ENCODE measurements at places on chromosomes 3 and 15.

- no peak for DNase-seq
These were observed 15.0 kb upstream of the BNC1 start for GRCh38 chr15:83299462-83299861.

GRCh38 chr3:187684880-187685279, 14.7 kb upstream of the SST start:
- no peak for DNase-seq

GRCh38 chr15:58731756-58732535, 17.6 kb downstream of the ADAM10 start:
- DNase-seq: no peak

DNA sequence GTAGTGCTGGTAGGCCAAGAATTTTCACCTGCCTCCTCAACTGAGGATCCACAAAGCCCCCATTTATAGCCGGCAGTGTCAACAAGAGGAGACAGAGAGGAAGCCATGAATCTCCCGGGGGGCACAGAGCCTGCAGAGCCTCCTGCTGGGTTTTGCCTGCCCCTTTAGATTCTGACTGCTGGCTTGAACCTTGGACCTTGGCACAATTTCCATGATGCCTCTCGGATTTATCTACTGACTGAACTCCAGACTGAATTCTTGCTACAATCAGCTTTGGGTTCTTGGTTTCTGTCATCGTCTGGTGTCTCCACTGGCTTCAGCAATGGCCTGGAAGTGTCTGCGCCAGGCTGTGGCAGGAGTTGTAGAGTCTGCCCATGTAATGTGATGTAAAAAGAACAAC, 80.7 kb downstream of the GPR156 start:
- DNase-seq: no peak

DNA sequence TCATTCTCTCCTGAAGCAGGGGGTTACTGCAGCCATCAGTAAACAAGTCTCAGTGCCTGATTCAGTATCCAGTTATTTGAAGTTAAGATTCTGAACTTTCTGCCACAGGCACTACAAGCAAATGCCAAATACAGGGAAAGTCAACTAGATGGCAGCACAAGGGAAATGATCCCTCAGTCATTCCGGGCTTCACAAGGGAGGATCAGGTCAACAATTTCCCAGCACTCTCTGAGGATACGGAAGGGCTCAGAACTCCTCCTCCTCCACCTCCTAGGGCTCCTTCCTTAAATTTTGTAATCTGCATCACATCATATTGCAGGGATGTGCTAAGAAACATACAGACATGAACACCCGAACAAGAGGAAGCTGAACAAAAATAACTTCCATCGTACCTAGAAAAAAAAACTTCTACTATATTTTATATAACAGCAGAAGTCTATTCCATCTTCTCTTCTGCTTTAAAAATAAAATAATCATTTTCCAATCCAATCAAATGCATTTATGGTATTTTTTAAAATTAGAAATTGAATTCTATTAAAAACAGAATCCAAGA, 187.1 kb downstream of the FMN1 start:
- no peak for DNase-seq

DNA sequence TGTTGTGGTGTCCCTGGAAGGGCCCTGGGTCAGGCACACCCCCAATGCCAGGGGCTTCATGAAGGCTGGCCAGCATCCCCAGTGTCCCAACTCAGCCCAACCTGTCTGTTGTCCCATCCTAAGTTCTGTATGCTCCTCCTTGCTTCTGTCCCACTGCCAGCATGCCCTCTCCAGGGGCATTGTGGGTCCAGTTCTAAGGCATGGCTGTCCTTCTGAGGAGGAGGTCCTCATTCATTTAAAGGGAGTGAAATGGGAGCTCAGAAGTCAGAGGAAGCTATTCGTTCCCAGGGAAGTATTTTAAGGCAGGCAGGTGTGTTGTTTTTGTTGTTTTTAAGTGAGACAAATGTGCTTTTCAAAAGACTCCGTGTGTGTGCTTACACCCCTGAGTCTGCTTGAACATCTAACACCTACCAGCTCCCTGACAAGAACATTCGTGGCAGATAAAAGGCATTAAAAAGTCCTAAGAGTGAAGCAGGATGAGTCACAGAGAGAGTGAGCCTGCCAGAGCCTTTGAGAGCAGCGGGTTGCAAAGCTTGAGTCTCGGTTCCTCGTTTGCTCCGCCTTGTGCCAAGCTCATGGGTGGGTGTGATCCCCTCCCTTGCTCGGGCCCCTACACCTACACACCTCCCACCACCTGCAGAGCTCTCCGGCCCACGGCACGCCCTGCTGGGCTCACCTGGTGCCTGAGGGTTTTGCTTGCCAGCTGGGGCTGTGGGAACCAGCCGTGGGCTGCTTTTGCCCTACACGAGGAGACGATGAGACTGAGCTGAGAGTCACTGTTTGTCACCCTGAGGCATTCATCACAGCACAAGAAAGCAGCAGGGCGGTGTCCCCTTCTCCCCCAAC, 183.4 kb upstream of the TOPAZ1 start:
- no peak for DNase-seq

GRCh38 chr3:120276767-120277166, 8.3 kb downstream of the GPR156 start:
- DNase-seq: no peak

DNA sequence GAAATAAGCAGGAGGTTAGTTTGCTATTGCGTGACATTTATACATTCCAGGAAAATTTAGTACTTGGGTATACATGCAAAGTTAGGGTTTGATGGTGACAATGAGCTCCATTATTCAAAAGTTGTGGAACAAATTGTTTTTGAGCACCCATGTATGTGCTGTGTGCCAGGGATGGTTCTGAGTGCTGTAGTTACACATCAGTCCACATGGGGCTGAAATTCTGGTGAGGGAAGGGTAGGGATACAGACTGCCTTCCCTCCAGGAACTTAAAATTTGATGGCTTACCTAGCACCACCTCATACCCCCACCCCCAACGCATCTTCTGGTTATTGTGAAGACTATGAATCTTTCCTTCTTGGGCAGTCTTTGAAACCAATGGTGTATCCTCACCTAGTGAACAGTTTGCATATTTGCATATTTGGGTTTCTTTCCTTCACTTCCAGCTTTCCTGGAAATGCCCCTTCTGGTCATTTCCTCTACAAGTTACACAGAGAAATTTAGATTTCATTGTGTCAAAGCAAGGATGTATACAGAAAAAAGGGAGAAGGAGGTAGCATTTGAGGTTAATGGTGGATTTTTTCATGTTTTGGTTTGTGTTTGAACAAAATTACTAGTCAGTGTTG, 222.0 kb upstream of the IL12A start:
- no peak for DNase-seq

- no peak for DNase-seq
These were observed 11.2 kb downstream of the SLC9A9 start for GRCh38 chr3:143837076-143837475.

- DNase-seq: no peak
These were observed 32.7 kb downstream of the EFHB start for GRCh38 chr3:19901337-19901736.

DNA sequence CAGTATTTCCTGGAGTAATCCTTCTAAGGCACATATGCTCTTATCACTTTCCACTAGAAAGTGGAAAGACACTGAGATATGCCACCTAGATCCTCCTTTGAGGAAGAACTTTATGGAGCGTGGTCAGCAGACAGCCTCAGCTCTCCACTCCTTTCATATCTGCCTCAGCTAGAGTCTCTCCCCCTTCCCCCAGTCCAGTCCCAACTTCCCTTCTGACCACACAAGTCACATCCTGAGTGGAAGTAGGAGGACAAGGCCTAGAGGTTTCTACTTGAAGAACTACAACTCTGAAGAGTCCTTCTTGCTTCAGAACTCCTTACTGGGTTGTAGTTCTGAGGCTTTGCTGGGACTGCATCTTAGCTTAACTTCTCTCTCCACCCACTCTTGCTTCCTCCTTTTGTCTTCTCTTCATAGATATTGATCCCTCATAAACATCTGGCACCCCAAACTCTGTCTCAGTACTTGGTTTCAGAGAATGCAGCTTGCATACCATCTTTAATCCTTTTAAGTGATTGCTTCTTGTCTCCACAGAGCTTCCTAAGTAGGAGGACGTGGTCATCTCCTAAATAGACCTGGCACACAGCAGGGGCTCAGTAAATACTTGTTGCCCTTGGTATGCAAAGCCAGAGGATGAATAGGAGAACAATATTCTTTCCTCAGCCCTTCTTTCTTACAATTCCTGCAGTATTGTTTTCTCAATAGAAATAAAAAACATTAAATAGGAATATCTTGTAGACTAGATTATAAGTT, 109.6 kb downstream of the OXSM start:
- no peak for DNase-seq

- DNase-seq: no peak
These were observed 56.9 kb downstream of the LRCH3 start for GRCh38 chr3:197847866-197848401.

GRCh38 chr3:57370341-57370740, 77.9 kb upstream of the ASB14 start:
- DNase-seq: no peak

GRCh38 chr3:179330438-179330837, 7.6 kb downstream of the ZNF639 start:
- no peak for DNase-seq

DNA sequence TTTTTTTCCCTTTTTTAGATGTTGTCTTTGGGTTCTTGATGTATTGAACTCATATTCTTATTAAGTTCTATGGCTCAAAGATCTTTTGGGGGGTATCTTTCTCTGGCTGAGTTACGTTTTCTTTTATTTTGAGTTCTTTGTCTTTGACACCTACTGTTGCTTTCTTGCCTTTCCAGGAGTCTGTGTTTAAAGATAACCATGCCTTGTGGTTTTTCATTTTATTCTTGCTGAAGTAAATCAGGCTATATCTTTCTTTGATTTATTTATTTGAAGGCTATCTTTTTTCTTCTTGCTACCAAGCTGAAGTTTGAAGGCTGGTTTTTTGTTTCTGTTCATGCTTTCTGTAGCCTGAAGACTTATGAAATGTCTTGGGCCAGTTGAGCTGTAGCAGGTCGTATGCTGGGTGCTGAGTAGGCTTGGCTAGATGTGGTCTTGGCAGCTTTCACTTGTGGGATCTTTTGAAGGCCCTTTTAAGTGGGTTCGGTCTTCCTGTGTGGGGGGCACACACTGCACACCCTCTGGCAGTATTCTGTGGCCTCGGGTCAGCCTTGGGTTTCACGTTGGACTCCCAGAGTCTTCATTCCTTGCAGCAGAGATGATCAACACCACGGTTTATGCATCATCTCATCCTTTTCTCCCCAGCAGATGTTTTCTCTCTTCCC, 17.5 kb downstream of the SLCO3A1 start:
- no peak for DNase-seq

DNA sequence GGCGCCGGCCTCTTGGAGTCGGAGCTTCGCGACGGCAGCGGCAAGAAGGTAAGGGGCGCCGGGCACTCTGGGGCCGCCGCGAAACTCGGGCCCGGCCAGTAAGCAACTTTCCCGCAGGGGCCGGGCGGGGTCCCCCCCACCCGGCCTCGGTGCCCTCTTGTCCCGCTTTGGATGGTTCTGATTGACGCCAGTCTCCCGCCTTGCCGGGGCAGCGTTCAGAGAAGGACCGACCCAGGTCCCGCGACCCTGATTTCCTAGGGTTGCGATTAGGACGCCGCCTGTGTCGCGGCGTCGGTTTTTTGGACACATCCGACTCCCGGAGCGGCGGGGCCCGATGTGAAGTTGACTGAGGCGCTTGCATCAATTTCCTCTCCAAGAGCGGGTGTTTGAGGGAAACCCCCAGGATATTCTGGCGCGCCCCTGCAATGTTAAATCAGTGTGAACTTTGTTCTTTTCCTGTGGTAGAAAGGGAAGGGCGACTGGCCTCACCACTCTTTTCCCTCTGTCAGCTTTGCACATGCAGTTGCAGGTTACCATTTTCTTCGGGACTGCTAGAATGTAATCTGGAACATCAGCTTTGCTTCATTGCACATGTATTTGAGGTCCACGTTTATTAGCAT, 755 bp downstream of the PDE8A start:
- DNase-seq: no peak

DNA sequence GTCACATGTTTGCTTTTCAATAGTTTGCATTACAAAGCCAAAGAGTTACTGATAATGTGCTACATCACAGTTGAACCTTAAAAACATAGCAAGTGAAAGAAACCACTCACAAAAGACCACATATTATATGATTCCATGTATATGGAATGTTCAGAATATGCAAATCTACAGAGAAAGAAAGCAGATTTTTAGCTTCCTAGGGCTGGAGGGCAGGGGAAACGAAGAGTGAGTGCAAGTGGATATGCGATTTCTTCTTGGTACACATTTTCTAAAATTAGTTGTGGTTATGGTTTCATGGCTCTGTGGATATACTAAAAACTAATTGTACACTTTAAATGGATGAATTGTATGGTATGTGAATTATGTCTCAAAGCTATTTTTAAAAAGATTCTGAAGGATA, 4.0 kb upstream of the GBE1 start:
- no peak for DNase-seq

DNA sequence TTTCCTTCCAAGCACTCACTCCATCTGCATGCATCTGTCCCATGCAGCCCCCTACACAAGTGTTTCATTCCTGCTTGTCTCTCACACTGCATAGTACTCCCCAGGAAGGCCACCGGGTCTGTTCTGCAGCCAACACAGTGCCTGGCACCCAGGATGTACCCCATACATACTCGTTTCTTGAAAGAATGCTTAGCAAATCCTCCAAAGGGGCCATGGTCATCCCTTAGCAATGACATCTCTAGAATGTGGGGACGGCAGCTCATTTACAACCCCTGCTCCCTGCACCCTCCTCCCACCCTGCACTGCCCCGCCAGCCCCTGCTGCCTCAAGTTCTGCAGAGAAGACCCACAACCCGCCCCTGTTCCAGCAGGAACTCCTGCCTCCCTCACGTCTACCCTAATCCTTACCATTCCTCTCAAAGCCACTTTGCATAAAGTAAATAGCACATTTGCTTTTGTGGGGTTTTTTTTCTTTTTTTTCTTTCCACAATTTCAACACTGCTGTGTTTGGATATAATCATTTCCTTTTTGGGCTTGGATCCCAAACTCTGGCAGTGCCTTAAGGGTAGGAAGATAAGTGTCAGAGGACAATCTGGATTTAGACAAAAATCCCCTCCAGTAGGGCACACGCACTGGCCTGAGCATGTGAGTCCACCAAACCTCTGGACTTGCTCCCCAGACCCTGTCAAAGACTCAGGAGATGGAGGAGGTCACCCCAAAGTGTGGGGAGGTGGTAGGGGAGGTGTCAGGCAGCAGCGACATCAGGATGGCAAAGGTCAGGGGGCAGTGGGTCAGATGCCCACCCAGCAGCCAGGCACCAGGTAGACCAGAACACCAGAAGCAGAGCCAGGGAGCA, 68.4 kb downstream of the MEGF11 start:
- DNase-seq: no peak

DNA sequence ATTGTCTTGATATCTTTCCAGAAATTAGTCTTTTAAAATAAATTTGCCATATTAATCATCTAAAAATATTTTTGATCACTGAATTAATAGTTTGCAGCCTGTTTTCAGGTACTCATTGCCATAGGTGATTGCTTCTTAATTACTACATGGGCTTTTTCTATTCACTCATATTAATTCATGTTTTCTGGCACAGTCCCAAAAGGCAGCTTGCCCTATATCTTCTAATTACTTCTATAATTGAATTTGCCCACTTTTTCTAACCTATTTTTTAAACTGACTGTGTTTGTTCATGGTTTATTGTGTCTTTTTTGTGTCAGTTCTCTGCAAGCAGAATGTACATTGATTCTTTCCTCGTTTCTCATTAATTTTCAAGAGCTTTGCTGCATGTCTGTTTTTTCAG, 85.7 kb upstream of the SOX2 start:
- DNase-seq: no peak

Data from stimulated activated CD8-positive, alpha-beta memory T cell treated with anti-CD3 and anti-CD28 coated beads, Interleukin-4, amount 100 ng/mL, for 1 hour (primary cell).